Stimulated activated CD4-positive, alpha-beta T cell treated with anti-CD3 and anti-CD28 coated beads, TNF-alpha, amount 100 ng/mL, for 24 hours (primary cell): ENCODE measurements at places on chromosomes 3 and 15.

- DNase-seq = no peak
These were observed 66.3 kb downstream of the NIPA2 start for GRCh38 chr15:22904736-22905135.

DNA sequence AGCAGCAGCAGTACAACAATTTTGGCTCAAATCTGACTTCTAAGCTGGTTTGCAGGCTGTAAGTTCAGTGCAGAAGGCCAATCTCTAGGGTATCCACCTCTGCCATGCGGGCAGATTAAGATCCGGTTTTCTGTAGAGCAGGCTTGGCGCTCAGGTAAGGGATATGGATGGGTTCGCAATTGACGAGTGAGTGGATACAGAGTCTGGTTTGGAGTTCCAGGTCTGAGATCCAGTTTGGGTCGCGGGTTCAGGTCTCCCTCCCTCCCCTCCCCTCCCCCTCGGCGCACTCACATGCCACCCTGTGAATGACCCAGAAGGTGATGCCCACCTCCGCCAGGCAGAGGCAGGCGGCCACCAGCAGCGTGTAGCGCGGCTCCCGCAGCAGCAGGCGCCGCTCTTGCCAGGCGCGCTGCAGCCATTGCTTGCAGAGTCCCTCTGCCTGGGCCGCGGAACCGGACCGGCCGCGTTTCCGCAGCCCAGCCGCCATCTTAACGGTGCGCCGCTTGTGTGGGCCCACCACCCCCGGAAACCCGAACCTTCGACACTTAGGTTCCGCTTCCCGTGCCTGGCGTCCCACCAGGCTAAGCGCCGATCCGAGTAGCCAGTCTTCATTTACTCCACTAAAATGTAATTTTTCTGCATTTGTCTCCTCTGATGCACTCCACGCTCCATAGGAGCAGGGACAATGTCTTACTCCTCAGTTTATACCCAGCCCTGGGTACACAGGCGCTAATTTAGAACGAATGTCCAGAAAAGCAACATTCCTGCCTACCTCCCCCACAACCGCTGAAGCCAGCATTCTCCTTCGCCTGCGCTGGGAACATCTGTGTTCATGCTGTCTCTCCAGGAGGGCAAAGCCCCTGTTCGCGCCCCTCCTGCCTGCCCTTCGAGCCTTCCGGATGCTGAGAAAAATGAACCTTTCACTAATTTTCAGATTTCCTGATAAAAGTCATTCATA, at the start of gene ALG3:
Gene ALG3, minus strand, starts transcription at position 509 of the 958 bp plus-strand sequence. Its CDS starts 22 bp downstream, at position 487.
- DNase-seq = peak; percentile 76

DNA sequence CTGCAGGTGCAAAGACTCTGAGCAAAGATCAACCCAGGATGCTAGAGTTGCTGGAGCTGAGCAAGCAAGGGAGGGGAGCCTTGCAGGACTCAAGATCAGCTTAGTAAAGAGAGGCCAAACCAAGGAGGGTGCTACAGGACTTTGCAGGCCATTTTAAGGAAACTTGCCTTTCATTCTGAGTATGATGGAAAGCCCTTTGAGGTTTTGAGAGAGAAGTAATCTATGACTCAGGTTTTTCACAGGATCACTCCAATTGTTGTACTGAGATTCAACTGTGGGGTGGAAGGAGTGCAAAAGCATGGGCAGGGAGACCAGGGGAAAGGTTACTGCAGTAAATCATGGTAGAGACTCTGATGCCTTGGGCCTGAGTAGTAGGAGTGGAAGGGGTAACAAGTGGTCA, 260.4 kb upstream of the GPR149 start:
- DNase-seq = no peak

GRCh38 chr15:38680775-38681174, 116.2 kb upstream of the RASGRP1 start:
- no peak for DNase-seq

DNA sequence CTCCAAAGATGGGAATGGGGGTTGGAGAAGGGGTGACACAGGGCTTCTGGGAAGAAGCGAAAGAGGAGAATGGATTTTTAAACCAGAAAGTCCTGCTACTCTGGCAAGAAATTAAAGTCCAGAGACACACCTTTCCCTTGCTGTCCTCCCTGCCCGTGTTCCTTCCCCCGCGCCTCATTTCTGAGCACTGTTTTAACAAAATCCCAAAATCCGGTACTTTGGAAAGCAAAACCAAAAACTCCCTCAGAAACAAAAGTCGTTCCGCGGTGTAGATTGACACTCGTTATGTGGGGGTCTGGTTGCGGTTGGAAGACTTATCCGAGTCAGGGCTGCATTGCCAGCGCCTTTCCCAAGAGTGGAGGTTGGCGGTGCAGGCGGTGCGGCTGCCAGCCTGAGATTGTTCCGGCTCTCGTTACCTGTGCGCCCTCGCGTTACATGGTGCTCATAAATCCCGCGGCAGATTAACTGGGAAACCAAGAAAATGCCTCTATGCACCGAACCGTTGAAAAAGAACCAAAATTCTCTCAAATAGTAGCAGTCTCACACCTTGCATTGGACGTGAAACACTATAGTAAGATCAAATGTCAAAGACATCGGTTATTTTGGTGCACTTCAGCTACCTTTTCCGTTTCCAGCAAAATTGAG, 217.7 kb downstream of the MEIS2 start:
- DNase-seq = no peak

- DNase-seq = no peak
These were observed 44.9 kb upstream of the SEC13 start for GRCh38 chr3:10365791-10366190.

- DNase-seq = no peak
These were observed 49.7 kb downstream of the SQOR start for GRCh38 chr15:45684533-45684932.

- no peak for DNase-seq
These were observed 30.5 kb downstream of the CD86 start for GRCh38 chr3:122085673-122086072.

DNA sequence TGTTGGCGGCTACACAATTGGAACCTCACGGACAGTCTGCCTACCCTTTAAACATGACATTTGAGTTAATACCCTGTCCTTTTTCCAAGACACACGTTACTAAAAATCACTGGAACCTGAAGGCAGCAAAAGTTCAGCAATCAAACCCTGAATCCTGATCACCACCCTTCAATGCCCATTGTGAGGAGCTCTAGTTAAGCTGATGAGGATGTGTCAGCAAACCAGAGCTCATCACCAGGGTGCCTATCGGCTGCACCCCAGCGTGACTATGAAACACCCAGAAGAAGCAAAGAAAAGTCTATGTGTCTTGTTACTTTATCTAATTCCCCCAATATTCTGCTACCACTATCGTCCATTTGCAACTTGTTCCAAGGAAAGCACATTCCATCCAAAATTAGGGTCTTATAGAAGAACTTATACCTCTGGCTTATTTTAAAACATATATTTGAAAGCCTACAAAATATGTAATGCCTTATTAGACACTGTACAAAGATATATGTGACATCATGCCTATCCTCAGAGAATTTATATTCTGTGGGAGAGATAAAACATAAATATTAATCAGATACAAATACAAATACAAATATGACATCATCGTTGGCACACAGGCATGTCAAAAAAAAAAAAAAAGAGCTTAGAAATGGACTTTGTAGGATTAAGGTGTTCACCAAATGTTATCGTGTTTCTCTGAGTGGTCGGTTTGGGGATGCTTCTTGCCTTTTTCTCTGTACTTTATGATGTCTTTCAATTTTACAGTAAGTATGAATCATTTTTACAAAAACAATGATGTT, 219.7 kb upstream of the SETMAR start:
- DNase-seq = no peak

- DNase-seq = no peak
These were observed 17.3 kb downstream of the ATOSA start for GRCh38 chr15:52661909-52662308.

DNA sequence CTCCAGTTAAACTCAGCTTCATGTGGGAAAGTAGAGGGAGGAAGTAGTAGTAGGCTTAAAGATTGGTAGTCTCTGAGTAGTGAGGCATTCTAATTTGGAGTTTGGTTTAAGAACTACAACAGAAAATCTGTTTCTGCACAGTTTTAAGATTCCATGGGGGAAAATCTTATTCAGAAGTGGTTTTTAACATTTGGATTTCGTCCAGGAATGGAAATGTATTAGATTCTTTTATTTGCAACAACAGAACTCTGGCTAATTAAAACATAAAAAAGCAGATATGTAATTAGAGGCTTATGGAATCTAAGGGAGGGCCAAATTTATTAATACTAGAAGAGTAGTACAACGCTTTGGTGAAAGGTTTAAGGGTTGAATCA, 36.0 kb downstream of the NECTIN3 start:
- no peak for DNase-seq

- DNase-seq = no peak
These were observed 256.4 kb downstream of the TLE3 start for GRCh38 chr15:69841113-69841828.

GRCh38 chr3:135918600-135918999, 46.9 kb upstream of the PPP2R3A start:
- no peak for DNase-seq

DNA sequence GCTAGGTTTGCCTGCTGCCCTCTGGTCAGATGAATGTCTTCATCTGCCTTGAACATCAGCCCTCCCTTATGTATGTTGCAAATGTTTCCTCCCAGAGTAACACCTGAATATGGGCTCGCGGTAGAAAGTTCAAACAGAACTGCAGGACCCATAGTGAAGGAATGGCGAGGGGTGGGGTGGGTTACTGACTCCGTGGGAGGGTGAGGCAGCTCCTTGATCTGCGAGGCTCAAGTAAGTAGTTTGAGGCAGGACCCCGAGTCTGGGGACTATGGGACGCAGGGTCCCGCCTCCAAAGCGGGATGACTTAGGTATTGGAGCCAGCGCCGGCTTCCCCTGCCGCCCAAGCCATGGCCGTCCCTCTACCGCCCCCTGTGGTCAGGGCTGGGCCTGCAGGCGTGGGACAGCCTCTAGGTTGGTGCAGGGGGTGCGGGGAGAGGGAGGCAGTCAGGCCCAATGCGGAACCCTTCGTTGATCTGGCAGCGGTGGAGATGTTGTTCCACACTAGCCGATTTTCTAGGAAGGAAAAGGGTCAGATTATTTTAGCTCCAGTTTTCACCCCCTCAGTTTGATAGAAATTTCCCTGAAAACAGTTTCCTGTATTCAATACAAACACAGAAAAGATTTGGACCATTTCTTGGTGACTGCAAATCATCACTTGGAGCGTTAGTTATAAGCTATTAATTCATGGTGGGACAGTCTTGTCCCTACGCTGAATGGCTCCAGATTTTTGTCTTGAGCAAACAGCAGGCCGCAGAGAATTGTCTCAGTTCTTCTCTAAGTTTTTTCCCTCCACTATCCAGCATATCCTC, 72.3 kb downstream of the CORO2B start:
- DNase-seq = no peak

DNA sequence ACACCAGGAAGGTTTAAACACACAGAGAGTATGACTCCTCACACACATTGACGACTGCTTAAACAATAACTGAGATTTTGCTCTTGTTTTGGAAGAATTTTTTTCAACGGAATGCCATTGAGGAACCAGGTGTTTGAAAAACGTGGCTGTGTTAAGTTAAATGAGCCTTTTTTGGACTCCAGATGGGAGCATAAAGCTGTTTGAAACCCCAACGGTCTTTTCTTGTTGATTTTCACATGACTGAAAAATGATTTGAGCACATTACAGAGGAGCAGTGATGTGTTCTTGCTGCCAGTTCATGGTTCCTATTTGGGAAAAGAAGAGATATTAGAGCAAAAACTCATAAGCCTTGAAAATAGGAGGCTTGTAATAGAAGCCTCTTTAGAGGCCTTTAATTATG, 97.8 kb upstream of the SELENOK start:
- DNase-seq = no peak

GRCh38 chr3:140769951-140770350, 92.1 kb downstream of the TRIM42 start:
- DNase-seq = no peak
